ENCODE measurements at places on chromosomes 4 and X.

- DNase-seq: peak; percentile 18
Observed at GRCh38 chrX:108219949-108220601, 128.5 kb downstream of the ATG4A start.

GRCh38 chrX:118724775-118725174 lies 2.6 kb upstream of the IL13RA1 start:
- no peak for DNase-seq

DNA sequence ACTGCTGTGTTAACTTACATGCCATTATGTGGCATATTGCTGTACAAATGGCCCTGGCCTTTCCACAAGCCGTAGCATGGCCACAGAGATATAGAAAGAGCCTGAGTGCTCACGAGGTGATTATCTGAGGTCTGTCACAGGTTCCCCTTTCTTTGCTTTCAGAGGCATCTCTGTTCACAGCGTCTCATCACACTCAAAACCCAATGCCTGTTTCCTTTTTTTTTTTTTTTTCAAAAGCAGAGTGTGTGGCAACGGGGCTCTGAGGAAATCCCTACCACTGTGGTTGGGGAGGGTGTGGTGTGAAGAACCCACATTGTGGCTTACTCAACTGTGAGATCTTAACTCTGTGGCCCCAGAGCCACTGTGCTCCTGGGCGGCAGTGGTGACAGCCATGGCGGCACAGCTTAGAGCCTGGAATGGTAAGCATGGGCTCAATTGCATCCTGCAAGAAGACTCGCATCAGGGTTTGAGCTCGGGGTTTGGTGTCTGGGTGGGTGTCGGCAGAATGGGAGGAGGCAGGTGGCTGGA lies 30.8 kb downstream of the RTL5 start:
- DNase-seq: peak; percentile 19

DNA sequence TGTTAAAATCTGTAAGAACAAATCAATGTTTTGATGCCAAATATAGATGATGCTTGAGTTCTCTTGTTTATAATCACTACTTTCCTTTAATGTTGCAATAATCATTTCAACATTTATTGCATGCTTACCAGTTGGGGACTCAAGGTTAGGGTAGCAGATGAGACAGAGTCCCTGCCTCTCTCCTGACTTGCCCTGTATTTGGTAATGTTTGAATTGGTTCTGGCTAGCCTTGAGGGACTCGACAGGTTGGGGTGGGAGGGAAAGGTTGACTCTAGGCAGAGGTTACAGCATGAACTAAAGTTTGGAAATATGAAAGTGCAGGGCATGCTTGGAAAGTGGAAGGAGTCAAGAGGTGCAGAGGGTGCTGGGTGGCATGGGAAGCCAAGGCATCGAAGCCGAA lies 2.0 kb downstream of the SEC24B start:
- no peak for DNase-seq

- no peak for DNase-seq
Observed at GRCh38 chr4:163564221-163564720, 69.8 kb downstream of the TMA16 start.

- no peak for DNase-seq
Observed at GRCh38 chr4:146119845-146120404, 55.6 kb upstream of the LSM6 start.

Measured in myocyte (in vitro differentiated cells).